ENCODE measurements at places on chromosomes 3 and 15.

GRCh38 chr15:68781766-68782588, 38.7 kb downstream of the ANP32A start:
- peak overlapping the region; percentile 89 for H3K27ac ChIP-seq
- peaks cover 54% of the 10 kb centered on the region for H3K36me3 ChIP-seq
- no peaks in the 10 kb centered on the region for H3K27me3 ChIP-seq
- no peak overlapping the region for H3K4me3 ChIP-seq
- no peak for DNase-seq
- peaks cover 17% of the 10 kb centered on the region for H3K4me1 ChIP-seq

DNA sequence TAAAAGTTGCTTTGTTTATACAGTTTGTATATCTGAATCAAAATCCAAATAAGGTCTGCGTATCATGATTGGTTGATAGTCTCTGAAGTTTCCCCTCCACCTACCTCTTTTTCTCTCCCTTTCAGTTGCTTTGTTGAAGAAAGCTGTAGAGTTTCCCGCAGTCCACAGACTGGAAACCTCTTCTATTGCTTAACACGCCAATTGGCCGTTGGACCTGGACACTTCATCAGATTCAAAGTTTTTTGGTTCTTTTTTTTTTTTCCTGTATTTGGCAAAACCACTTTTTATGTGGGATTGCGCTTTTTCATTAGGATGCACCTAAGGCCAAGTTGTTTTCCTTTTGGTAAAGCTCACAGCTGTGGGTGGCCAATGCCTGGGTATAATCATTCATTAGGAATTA, 14.5 kb upstream of the TM4SF1 start:
- no peak overlapping the region for H3K4me3 ChIP-seq
- DNase-seq, result no peak
- peaks cover 15% of the 10 kb centered on the region for H3K27me3 ChIP-seq
- H3K4me1 ChIP-seq, result no peaks in the 10 kb centered on the region

DNA sequence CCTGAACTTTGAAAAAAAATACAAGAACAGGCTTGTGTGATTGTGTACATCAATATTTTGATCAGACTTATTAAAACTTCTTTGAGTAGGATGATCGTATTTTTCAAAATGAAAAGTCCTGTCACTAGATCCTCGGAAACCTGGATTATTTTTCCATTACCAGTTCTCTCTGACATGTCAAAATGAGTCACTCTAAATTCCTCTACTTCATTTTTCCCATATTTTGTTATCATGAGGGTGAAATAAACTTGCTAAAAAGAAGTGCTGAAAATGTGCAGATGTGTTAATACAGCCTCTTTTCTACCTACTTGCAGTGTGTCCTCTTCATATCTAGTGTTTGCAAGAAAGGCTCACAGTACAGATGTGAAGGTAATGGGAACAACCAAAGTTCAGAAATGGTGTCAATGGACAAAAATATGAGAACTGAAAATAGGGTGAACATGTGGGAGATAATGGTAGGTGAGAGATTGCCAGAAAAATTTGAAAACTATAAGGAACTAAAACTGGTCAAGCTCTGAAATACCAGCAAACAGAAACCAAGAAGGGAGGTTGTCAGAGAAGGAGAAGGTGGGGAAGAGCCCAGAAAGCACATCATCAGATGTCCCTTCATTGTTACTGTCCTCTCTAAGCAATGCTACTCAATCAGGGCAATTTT, 108.2 kb downstream of the EOMES start:
- no peak overlapping the region for H3K4me3 ChIP-seq
- no peak for DNase-seq
- no peaks in the 10 kb centered on the region for H3K4me1 ChIP-seq
- H3K27ac ChIP-seq, result no peak overlapping the region
- no peaks in the 10 kb centered on the region for H3K27me3 ChIP-seq

- H3K4me3 ChIP-seq, result no peak overlapping the region
- H3K4me1 ChIP-seq, result no peaks in the 10 kb centered on the region
- H3K36me3 ChIP-seq, result no peaks in the 10 kb centered on the region
- H3K27me3 ChIP-seq, result no peaks in the 10 kb centered on the region
- no peak for DNase-seq
- H3K27ac ChIP-seq, result peak overlapping the region; percentile 54
Measured at GRCh38 chr3:101988596-101988995, 139.3 kb downstream of the NFKBIZ start.

DNA sequence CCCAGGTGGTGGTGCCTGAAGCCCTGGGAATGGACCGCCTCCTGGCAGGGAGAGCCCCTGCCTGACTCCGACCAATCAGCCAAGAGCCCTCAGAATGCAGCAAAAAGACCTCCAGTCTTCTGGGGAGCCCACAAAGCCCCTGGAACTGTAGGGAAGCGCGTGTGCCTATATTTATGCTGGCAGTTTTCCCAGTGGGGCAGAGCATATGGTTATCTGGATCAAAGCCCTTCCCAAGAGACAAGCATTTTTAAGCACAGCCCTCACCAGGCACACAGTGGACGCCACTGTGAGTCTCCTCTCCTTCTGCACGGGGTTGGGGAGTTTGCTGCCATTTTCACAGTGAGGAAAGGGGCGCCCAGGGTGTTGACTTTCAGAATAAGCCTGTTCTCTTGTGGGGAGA, 80.9 kb upstream of the RPL32 start:
- H3K27me3 ChIP-seq, result no peaks in the 10 kb centered on the region
- H3K36me3 ChIP-seq, result peaks cover 42% of the 10 kb centered on the region
- H3K4me3 ChIP-seq, result no peak overlapping the region
- peaks cover 7% of the 10 kb centered on the region for H3K4me1 ChIP-seq

DNA sequence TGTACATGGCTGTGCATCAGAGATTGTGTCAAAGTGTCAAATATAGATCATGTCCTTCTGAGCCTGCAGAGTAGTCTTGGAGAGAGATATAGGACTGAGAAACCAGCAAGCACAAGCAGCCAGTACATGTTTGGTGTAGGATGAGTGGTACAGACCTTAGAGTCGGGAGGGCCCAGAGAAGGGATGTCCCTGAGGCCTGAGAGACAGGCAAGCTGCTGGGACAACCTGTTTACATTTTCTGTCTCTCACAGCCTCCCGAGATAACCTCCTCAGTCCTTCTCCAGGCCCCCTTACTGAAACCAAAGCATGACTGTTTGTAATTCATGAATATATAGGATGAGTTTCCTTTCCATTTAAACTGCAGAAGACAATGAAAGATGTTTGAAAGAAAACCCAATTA, 182.4 kb upstream of the STT3B start:
- no peaks in the 10 kb centered on the region for H3K36me3 ChIP-seq
- H3K4me3 ChIP-seq, result no peak overlapping the region
- DNase-seq, result no peak
- no peaks in the 10 kb centered on the region for H3K4me1 ChIP-seq
- H3K27me3 ChIP-seq, result no peaks in the 10 kb centered on the region
- no peak overlapping the region for H3K27ac ChIP-seq

GRCh38 chr3:63774781-63775180, 44.3 kb upstream of the C3orf49 start:
- DNase-seq, result no peak
- no peaks in the 10 kb centered on the region for H3K4me1 ChIP-seq
- H3K4me3 ChIP-seq, result no peak overlapping the region
- no peaks in the 10 kb centered on the region for H3K36me3 ChIP-seq
- no peak overlapping the region for H3K27ac ChIP-seq

- no peak overlapping the region for H3K27ac ChIP-seq
- H3K4me3 ChIP-seq, result peak overlapping the region; percentile 52
- H3K36me3 ChIP-seq, result peaks cover 4% of the 10 kb centered on the region
- DNase-seq, result no peak
- peaks cover 64% of the 10 kb centered on the region for H3K4me1 ChIP-seq
Measured at GRCh38 chr3:33046521-33046920, 50.4 kb downstream of the GLB1 start.

GRCh38 chr15:86161250-86161649, 81.6 kb downstream of the AGBL1 start:
- no peaks in the 10 kb centered on the region for H3K4me1 ChIP-seq
- H3K4me3 ChIP-seq, result no peak overlapping the region
- H3K36me3 ChIP-seq, result no peaks in the 10 kb centered on the region

GRCh38 chr3:108494906-108495531, 15.4 kb downstream of the MYH15 start:
- DNase-seq, result no peak
- no peaks in the 10 kb centered on the region for H3K4me1 ChIP-seq
- H3K27ac ChIP-seq, result no peak overlapping the region
- no peaks in the 10 kb centered on the region for H3K27me3 ChIP-seq
- no peaks in the 10 kb centered on the region for H3K36me3 ChIP-seq
- no peak overlapping the region for H3K4me3 ChIP-seq

GRCh38 chr15:70270752-70271111, 173.0 kb upstream of the TLE3 start:
- H3K36me3 ChIP-seq, result peaks cover 10% of the 10 kb centered on the region
- no peak overlapping the region for H3K4me3 ChIP-seq
- H3K4me1 ChIP-seq, result peaks cover 29% of the 10 kb centered on the region
- DNase-seq, result no peak

DNA sequence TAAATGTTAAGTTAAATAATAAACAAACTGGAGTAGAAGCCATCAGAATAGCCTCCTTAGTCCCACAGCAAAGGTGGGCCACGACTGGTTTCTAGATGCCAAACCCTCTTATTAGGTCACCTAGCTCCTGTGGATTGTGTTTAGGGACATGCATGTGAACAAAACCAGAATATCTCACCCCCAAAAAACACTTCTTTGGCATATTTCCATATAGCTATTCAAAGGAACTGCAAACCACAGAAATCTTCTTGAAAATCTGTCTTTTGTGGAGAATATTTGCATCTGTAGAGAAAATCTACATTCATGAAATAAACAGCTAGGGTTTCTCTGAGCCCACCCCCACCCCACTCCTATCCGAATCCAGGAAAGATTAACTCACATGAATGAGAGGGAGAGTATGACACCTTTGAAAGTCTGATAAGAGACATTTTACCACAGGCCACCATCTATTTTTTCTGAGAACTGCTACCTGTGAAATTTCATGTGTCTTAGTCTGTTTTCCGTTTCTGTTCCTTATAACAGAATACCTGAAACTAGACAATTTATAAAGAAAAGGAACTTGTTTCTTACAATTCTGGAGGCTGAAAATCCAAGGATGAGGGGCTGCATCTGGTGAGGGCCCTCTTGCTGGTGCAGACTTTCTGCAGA, 159.4 kb downstream of the NEK10 start:
- H3K4me1 ChIP-seq, result no peaks in the 10 kb centered on the region
- H3K4me3 ChIP-seq, result no peak overlapping the region
- H3K27ac ChIP-seq, result no peak overlapping the region
- no peak for DNase-seq

DNA sequence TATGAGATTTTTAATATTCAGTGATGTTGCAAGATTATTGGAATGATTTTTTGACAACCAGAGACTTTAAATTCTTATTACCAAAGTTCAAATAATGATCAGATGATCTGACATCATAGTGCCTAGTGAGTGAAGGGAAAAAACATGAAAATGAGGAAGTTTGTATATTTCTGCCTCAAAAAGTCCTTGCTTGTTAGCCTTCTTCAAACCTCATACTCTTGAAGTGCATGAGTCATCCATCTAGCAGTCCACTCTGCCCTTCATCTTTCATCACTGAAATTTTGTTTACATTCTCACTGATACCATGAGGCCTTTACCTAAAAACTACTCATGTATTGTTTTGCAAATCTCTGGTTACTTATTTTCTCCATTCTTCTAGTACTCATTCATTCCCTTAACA, 23.9 kb upstream of the OR5H6 start:
- peaks cover 13% of the 10 kb centered on the region for H3K27me3 ChIP-seq
- DNase-seq, result no peak
- H3K27ac ChIP-seq, result no peak overlapping the region
- H3K4me1 ChIP-seq, result no peaks in the 10 kb centered on the region
- H3K36me3 ChIP-seq, result no peaks in the 10 kb centered on the region

- H3K27ac ChIP-seq, result no peak overlapping the region
- no peaks in the 10 kb centered on the region for H3K36me3 ChIP-seq
- H3K4me1 ChIP-seq, result no peaks in the 10 kb centered on the region
- H3K27me3 ChIP-seq, result no peaks in the 10 kb centered on the region
Measured at GRCh38 chr15:95105229-95105628, 873.9 kb downstream of the MCTP2 start.

DNA sequence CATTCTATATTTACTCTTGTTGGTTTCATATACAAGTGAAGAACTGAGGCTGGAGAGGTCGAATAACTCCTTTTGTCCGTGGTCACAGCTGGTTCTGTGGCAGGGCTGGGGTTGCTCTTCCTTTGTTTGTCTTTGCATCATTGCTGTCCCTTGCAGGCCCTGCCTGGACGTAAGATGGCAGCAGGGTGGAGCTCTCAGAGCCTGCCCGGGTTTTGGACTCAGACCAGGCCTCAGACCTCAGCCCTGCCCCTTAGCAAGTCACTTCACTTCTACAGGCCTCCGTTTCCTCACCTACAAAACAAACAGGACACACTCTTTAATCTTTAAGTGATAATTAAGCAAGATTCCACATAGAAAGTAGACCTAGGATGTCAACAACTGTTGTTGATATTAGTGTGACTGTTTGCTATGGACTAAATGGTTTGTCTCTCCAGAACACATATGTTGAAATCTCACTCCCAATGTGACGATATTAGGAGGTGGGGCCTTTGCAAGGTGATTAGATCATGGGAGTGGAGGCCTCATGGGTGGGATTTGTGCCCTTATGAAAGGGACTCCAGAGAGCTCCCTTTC, 65.6 kb upstream of the PLXNA1 start:
- no peak overlapping the region for H3K4me3 ChIP-seq
- H3K27me3 ChIP-seq, result no peaks in the 10 kb centered on the region
- peaks cover 4% of the 10 kb centered on the region for H3K36me3 ChIP-seq
- H3K27ac ChIP-seq, result no peak overlapping the region

DNA sequence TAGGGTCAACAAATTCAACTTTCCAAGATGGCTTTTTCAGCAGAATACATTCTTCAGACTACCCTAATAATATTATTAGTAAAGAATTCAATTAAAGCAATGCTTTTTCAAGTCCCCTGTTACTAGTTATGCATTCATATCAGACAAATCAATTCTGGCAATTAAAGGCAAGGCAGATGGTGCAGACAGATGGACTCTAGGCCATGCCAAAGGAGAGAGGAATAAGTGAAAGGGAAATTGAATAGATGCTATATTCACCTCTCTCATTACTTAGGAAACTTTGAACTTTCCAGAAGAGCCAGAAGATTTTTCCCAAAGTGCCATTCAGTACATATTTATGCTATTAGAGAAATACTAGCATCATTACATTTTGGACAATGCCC, 487.7 kb upstream of the RASGRP1 start:
- no peak overlapping the region for H3K27ac ChIP-seq
- no peak for DNase-seq
- no peaks in the 10 kb centered on the region for H3K4me1 ChIP-seq
- no peaks in the 10 kb centered on the region for H3K27me3 ChIP-seq
- H3K36me3 ChIP-seq, result no peaks in the 10 kb centered on the region
- no peak overlapping the region for H3K4me3 ChIP-seq

Measured in effector memory CD8-positive, alpha-beta T cell (primary cell).